ENCODE measurements at places on chromosomes 3 and 15.

DNA sequence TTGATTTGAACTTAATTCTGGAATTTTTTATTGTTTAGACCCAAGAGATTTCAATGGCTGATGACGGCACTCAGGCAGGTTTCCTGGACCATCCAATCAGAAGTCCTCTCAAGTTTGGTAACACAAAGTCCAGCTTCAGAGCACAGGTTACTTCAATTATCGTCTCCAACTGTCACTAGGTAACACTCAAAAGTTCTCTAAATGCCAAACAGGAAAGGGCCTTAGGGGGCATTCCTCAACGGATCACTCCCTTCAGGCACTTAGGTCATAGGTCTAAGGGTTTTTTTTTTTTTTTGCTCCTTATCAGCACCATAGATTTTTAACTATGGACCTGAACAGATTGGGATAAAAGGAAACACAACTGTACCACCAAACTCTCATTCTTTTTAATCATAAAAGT lies 85.8 kb downstream of the MEIS2 start:
- DNase-seq, result no peak

GRCh38 chr3:106294121-106294520 lies 425.3 kb upstream of the CBLB start:
- no peak for DNase-seq

DNA sequence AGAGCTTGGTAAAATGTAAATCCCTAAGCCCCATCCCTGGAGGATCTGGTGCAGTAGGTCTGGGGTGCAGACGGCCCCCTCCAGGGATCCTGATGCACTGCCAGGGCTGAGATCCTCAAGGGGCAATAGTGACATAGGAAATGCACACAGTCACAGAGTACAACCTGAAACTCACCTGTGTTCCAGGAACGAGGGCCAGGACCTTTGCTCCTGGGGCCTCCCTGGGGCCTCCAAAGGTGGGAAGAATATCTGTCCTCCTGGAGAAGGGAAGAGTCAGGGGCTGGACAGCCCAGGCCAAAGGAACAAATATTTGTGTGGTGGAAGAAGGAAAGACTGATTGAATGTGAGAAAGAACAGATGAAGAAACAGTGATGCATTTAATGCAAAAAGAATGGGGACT lies 9.5 kb downstream of the SSUH2 start:
- DNase-seq, result no peak

DNA sequence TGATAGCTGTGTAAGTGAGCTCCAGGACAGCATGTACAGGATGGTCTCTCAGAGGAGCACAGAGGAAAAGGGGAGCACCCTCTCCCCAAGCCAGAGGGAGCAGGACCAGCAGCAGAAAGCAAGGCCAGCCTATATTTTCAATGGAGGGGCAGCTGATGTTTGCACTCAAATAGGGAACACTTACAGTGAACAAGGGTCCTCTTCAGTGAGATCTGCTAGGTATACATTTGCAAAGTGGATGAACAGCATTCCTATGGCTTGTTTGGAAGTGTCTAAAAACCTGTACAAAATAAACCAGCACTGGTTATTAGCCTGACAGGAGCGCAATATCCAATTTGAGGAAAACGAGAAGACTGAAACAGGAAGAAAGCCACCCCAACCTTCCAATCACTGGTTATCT lies 17.6 kb upstream of the MUSTN1 start:
- DNase-seq, result no peak

DNA sequence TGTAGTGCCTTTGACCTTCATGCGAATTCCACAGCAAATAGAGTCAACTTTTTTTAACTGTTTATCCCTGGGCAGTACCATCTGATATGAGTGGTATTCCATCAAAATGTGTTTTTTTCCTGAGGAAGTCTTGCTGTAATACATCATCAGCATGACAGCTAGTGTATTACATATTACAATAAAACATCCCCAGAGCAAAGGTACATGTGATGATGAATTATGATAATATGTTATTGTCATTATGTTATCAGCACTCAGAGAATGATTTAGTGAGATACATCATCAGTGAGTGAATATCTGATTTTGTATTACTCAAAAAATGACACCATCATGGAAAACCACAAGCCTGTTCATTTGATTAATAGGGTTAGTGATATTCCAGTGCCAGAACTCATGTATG lies 69.7 kb upstream of the ARL6 start:
- DNase-seq, result no peak

GRCh38 chr3:125220183-125220582 lies 7.6 kb upstream of the SLC12A8 start:
- no peak for DNase-seq
